ENCODE measurements at places on chromosomes 4 and X. TPM values are rescaled to one million over a fixed set of nuclear protein-coding genes. Genes with fewer than 3 reads are reported as not detected.
A peak's percentile ranks its signal among the peaks of the same experiment; 100 is the strongest.

GRCh38 chr4:146638333-146638785 lies 334 bp upstream of the POU4F2 start:
- no peak for DNase-seq

DNA sequence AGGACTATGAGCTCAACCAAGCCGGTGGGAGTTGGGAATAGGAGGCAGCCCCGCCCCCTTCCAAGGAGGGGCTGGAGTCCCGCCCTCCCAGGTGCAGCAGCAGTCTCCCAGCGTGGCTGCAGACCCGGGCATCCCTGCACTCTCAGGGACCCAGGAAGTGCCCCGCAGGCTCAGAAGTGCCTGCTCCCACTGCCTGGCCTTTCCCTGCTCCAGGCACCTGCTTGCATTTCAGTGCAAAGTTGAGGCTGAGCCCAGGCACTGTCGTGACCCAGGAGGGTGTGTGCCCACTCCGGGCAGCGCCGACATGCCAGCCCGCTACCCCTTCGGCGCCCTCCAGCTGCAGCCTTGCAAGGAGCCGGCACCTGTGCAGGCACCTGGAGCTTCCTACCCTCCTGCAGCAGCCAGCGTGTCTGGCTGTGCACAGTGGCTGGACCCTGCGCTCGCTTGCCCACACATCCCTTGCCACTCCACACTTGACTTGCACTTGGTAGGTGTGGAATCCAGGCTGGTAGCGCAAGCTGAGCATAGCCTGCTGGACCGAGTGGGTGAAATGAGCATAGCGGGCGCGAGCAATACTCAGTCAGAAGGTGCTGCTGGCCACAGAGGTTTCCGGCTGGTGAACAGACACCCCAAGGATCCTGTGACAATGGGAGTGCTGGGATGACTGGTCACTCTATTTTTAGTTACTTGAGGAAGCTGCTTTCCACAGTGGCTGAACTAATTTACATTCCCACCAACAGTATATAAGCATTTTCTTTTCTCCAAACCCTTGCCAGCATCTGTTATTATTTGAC lies 236.3 kb downstream of the PCDH10 start:
- DNase-seq = no peak

Gene OPN1MW2
- total RNA-seq = not detected

Gene CDKN2AIP
- 15.4 TPM for total RNA-seq

GRCh38 chr4:138209094-138209493 lies 33.1 kb downstream of the SLC7A11 start:
- no peak for DNase-seq

DNA sequence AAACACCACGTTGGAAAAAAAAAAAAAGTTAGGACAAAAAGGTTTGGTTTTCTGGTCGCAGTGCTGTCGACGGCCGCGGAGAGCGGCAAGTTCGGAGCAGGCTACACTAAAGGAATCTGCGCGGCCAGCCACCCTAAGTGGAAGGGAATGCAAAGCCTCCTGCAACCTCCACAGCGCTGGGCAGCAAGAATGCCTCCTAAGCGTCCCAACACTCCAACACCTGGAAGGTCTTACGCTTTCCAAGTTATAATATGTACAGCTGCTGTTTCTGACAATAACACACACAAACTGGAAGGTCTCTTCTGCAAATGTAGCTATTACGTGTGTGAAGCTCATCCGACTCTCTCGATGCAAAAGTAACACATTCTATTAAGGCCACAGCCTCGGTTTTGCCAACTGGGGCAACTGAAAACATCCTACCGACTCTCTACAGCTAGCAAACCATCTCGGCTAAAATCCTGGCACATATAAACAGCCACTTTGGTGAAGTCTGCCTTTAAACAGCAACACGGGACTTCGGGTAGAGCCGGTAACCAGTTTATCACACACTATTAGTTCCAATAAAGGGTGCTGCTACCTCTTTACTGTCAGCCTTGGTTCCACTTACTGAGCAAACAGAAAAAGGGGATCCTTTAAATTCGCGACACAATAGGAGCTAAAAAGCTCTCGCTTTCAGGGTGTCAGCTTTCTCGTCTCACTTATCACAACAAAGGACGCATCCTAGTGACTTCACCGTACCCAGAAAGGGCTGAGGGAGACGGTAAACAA lies 895 bp downstream of the SMIM14 start:
- peak; percentile 74 for DNase-seq

Gene BRS3
- total RNA-seq = not detected

DNA sequence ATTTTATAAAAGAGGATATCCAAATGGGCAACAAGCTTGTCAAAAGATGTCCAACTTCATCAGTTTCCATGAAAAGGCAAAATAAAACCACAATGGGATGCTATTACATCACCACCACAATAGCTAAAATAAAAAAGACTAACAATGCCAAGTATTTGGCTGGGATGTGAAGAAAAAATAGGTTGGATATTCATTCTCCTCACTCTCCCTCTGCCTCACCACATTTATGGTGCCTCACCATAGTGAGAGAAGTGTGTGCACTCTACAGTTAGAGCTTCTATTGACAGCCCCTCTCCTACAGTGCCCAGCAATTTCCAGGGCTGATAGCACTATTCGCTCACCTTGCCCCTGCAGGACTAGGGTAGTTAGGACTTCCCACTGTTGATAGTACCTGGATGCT lies 25.5 kb downstream of the VEGFC start:
- DNase-seq = no peak

DNA sequence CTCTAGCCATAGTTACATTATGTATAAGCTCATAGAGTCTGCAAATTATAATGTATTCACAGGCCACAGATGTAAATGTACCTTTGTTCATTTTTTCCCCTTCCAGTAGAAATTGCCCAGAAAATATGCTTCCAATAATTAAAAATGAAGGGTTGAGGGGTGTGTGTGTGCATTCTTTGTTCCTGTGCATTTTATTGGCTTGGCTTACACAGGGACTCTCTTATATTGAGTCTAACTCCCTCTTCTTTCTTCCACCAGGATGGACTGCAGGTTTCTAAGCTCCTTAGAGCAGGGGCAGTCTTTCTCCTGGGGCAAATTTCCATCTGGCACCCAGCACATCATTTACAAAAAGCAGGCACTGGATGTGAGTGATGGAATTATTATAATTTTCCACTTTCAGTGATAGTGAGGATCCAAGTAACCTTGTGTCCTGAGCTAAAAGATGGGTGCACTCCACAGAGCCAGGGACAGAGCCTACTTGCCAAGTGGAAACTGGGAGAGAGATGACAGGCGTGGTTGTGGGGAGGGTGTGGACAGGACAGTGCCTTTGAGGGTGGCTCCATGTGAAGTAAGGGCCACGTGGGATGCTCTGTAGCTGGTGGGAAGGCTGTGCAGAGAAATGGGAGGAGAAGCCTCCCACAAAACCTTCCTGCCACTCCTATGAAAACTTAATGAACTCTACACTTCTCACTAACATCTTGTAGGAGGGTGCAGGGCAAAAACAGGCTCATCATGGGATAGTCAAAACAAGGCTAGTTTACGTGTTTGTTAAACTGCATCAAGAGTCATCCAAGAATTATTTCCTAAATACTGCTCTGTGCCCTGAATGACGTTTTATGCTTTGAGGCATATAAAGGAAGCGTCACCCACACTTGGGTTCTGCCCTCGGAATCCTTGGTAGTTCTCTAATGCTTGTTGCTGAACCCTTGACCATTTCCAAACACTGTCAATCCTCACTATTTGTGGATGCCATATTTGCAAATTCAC lies 16.0 kb downstream of the IGFBP7 start:
- no peak for DNase-seq
